ENCODE measurements at places on chromosomes 12 and 14.

GRCh38 chr12:101719566-101719965 lies 19.7 kb downstream of the SYCP3 start:
- no peak for DNase-seq
- H3K4me3 ChIP-seq: no peak overlapping the region
- H3K36me3 ChIP-seq: peaks cover 4% of the 10 kb centered on the region
- H3K27me3 ChIP-seq: no peaks in the 10 kb centered on the region
- H3K4me1 ChIP-seq: no peaks in the 10 kb centered on the region

DNA sequence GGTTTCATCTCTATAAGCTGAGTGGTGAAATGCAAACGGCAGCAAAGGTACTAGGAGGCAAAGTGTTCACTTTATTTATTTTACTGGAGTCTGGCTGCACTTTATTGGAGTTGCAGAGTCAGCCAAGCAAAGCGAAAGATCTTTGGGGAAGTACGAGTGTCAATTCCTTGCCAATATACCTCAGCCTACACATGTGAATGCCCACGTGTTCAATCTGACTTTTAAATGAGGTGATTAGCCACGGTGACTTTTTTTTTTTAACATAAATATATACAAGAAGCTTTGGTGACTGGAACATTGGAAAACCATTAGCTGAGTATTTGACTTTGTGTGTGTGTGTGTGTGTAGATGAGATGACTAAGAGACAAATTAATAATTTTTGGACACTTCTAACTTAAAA lies 178.8 kb downstream of the NTS start:
- no peaks in the 10 kb centered on the region for H3K36me3 ChIP-seq
- H3K4me1 ChIP-seq: no peaks in the 10 kb centered on the region
- no peak for DNase-seq
- no peak overlapping the region for H3K4me3 ChIP-seq
- H3K27ac ChIP-seq: no peak overlapping the region

DNA sequence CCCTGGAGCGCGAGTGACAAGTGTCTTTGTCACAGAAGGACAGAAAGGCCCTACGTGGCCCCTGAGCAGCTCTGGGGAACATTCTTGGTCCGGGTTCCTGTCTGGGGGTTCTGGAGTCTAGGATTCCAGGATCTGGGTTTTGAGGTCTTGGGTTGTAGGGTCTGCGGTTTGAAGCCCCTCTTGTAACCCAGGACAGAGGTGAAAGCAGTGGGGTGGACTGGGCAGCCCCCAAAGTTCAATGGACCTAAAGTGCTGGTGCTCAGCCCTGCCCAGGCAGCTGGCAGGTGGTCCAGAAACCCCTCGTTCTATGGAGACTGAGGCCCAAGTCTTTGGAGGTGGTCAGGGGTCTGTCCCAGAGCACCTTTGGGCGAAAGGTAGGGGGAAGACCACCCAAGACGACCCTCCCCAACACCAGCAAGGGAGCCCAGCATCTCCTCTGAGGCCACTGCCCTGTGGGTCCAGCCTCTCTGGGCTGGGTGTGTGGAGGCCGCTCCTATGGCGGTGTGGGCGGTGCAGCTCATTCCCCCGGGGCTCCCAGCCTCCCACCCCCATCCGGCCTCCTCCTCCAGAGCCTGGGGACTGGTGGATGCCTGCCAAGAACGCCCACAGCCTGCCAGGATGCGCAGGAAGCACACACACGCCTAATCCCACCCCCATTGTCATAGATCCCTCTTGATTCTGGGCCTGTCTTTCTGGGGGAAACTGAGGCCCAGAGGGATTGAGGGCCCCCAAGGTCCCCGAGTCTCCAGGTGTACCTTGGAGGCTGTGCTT lies 30.2 kb upstream of the ANKRD9 start:
- H3K36me3 ChIP-seq: no peaks in the 10 kb centered on the region
- H3K27me3 ChIP-seq: peaks cover 19% of the 10 kb centered on the region
- no peaks in the 10 kb centered on the region for H3K4me1 ChIP-seq
- H3K27ac ChIP-seq: no peak overlapping the region
- H3K4me3 ChIP-seq: no peak overlapping the region

- peaks cover 26% of the 10 kb centered on the region for H3K27me3 ChIP-seq
- peaks cover 32% of the 10 kb centered on the region for H3K4me1 ChIP-seq
- no peak for DNase-seq
- H3K4me3 ChIP-seq: no peak overlapping the region
- H3K36me3 ChIP-seq: peaks cover 16% of the 10 kb centered on the region
Observed at GRCh38 chr12:57760347-57760982, 5.6 kb downstream of the MARCHF9 start.

DNA sequence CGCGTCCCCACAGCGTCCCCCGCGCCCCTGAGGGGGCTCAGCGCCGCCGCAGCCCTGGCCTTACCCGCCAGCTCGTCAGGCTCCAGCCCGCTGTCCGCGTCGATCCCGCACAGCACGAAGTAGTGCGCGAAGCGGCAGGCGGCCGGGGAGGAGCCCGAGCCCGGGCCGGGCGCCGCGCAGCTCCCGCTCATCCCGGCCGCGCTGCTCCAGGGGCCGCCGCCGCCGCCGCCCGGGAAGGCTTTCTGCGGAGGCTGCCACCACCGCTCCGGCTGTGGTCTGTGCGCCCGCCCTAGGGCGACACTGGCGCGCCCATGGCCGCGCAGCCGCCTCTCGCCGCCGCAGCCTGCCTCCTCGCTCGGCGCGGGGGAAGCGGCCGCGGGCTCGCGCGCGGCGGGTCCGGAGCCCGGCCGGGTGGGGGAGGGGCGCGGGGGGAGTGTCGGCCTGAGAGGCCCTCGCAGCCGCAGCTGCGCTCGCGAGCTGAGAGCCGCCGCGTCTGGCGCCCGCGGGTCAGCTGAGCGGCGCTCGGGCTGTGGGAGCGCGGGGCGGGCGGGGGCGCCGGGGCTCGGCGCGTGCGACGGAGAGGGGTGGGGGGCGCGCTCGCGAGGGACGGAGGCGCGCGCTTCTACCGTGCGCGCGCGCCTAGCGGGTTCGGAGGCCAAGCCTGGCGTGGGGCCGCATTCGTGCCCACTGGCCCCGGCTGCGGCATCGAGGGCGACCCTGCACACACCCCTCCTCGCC lies at the start of gene DENND5B:
DENND5B (minus strand) TSS at position 495 of the 738 bp plus-strand sequence; CDS start at position 191, 304 bp downstream.
- H3K4me1 ChIP-seq: peaks cover 9% of the 10 kb centered on the region
- H3K27ac ChIP-seq: no peak within 1 kb of the TSS
- H3K27me3 ChIP-seq: peaks cover 64% of the 10 kb centered on the region

GRCh38 chr12:21607701-21608100 lies 3.1 kb upstream of the GYS2 start:
- H3K27me3 ChIP-seq: no peaks in the 10 kb centered on the region
- no peaks in the 10 kb centered on the region for H3K4me1 ChIP-seq
- DNase-seq: no peak
- H3K36me3 ChIP-seq: no peaks in the 10 kb centered on the region
- H3K4me3 ChIP-seq: no peak overlapping the region

- no peak overlapping the region for H3K27ac ChIP-seq
- DNase-seq: no peak
- H3K36me3 ChIP-seq: no peaks in the 10 kb centered on the region
Observed at GRCh38 chr14:24256960-24257359, 6.0 kb downstream of the TGM1 start.

All from effector memory CD8-positive, alpha-beta T cell (primary cell).